ENCODE measurements at places on chromosomes 12 and 14.

GRCh38 chr12:112107306-112108201, 1.0 kb downstream of the NAA25 start:
- H3K27ac ChIP-seq: peak overlapping the region; percentile 93
- no peaks in the 10 kb centered on the region for H3K27me3 ChIP-seq
- H3K4me3 ChIP-seq: peak overlapping the region; percentile 88
- H3K36me3 ChIP-seq: peaks cover 3% of the 10 kb centered on the region
- peak; percentile 80 for DNase-seq
- H3K4me1 ChIP-seq: peaks cover 15% of the 10 kb centered on the region

GRCh38 chr12:132399092-132400010, 70.0 kb upstream of the GALNT9 start:
- no peak overlapping the region for H3K27ac ChIP-seq
- H3K36me3 ChIP-seq: no peaks in the 10 kb centered on the region
- DNase-seq: no peak
- no peaks in the 10 kb centered on the region for H3K4me1 ChIP-seq
- peaks cover 25% of the 10 kb centered on the region for H3K27me3 ChIP-seq

DNA sequence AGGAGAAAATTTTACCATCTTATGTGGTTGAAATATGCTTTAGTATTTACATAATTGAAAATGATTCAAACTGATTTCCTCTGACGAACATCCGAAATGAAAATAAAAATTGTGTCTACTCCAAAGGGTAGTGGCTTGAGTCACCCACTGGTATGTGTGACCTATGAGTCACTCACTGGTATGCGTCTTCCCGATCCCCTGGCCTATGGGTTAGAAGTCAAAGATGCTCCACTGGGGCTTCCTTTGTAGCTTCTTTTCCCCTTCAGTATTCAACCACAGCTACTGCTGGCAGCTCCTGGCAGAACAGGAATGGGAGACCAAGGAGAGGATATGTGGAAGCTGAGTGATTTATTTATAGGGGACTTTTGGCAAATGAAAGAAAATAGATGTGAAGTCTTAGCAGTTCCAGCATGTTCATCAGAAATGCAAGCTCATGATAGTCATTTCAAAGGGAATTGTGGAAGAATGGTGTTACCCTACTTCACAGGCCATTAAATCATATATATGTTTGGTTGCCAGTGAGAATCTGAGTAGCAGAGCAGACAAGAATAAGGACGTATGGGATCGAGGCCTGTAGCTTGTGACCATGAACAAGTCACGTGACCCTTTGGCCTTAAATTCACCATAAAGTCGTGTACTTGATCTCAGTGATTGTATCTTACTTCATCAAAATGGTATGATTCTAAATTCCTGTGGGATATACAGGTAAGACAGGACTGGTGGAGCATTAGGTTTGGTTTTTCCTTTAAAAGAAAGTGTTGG, 108.3 kb downstream of the CRADD start:
- H3K36me3 ChIP-seq: no peaks in the 10 kb centered on the region
- H3K4me3 ChIP-seq: no peak overlapping the region
- peak overlapping the region; percentile 98 for H3K27ac ChIP-seq
- peak; percentile 47 for DNase-seq
- no peaks in the 10 kb centered on the region for H3K27me3 ChIP-seq

GRCh38 chr12:60494244-60494643, 898.4 kb downstream of the SLC16A7 start:
- no peak overlapping the region for H3K27ac ChIP-seq
- no peaks in the 10 kb centered on the region for H3K36me3 ChIP-seq
- no peak for DNase-seq
- H3K27me3 ChIP-seq: no peaks in the 10 kb centered on the region
- no peak overlapping the region for H3K4me3 ChIP-seq

DNA sequence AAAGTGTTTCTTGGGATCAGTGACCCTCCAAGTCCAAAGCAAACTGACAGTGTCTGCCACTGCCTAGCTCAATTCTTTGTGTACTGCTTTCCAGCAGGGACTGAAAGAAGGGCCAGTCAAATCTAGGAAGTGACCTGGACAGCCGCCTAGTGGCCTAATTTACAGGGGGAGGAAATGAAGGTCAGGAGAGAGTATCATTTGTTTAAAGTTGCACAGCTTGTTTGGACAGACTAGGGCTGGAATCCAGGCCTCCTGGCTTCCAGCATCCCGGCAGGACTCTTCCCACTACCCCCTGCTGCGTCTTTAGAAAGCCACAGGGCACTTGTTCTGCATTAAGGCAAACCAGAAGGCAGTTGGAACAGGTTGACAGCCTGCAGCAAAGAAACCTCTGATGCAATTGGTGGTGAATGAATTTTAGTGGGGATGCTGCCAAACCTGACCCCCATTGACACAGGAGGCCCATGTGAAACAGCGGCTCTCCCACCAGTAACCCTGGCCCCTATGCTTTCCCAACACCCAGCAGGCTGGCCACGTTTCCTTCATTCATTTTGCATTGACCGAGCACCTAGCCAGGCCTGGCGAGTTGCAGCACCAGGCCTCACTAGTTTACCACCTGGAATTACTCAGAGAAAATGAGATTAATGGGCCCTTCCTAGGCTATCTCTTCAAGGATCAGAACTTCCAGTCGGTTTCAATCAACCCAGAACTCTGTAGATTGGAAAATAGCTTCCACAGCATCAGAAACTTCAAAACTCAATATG, 28.2 kb downstream of the GALNT16 start:
- H3K4me1 ChIP-seq: no peaks in the 10 kb centered on the region
- H3K4me3 ChIP-seq: no peak overlapping the region
- no peaks in the 10 kb centered on the region for H3K27me3 ChIP-seq
- DNase-seq: no peak
- no peaks in the 10 kb centered on the region for H3K36me3 ChIP-seq
- no peak overlapping the region for H3K27ac ChIP-seq
